Nephron progenitor cell (in vitro differentiated cells): ENCODE measurements at places on chromosomes 6 and 20.

DNA sequence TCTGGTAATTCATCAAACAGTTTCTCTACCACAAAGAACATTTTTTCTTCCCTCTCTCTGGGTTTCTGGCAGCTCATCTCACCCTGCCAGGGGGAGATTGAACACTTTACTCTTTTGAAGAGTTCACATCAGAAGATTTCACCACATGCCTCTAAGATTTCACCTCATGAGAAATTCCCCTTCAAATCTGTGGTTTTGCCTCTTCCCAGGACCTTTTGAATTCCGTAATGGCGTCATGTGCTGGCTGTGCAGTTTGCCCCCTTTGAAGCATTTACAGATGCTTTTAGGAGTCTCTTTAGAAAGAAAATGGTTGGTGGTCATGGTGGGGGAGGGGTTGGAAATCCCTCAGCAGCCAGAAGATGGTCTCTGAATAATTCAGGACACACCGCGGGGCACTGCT lies 486.1 kb downstream of the QKI start:
- no peak for DNase-seq

DNA sequence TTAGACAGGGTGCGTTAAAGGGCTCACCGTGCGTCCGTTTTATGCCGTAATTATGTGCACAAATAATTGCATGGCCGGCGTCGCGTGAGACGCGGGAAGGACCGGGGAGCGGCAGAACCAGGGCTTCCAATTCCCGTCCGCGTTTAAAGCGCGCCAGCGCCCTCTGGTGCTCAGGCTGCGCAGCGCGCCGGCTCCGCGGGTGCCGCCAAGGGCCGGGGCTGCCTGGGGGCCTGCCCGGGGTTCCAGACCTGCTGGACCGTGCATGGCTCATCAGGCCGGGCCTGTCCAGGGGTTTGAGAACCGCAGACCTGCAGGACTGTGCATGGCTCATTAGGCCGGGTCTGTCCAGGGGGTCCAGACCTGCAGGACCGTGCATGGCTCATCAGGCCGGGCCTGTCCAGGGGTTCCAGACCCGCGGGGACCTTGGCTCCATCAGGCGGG lies 369.0 kb downstream of the THBS2 start:
- peak; percentile 88 for DNase-seq

GRCh38 chr6:112300896-112301295 lies 46.2 kb upstream of the RFPL4B start:
- no peak for DNase-seq

GRCh38 chr20:25085756-25086495 lies 4.0 kb upstream of the VSX1 start:
- no peak for DNase-seq

GRCh38 chr20:60631585-60632287 lies 620.3 kb upstream of the CDH4 start:
- DNase-seq, result no peak

- no peak for DNase-seq
Measured at GRCh38 chr6:3594201-3594600, 137.4 kb upstream of the SLC22A23 start.

DNA sequence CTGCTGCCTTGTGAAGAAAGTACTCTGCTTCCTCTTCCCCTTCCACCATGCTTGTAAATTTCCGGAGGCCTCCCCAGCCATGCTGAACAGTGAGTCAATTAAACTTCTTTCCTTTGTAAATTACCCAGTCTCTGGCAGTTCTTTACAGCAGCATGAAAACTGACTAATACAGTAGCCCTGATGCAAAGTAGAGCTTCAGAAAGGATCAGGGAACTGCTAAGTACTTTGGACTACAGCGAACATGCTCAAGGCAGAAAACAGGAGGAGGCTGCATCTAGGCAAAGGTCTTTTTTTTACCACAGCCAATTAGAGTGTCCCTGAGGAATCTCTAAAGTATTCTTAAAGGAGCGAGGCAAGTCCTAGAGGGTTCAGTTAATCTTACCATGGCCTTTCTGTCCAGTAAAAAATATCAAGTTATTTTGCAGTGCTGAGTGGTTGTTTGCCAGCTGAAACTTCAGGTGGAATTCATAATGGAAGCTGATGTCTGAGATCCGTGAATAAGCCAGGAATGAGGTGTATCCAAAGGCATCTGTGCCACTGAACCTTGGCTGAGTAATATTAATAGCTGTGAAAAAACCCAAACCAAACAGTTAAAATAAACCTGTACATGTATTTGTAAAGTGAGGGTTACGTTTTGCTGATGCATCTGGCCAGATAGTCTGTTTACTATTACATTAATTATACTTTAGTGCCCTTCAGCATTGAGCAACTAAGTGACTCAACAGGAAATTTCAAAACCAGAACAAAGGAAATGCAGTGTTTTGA lies 170.4 kb downstream of the PHF3 start:
- DNase-seq, result no peak
